ENCODE measurements at places on chromosomes 2 and 18. TPM values are rescaled to one million over a fixed set of nuclear protein-coding genes. Genes with fewer than 3 reads are reported as not detected.

GRCh38 chr2:108194409-108195132 is 45.2 kb upstream of the SULT1C3 start:
- peak; percentile 20 for DNase-seq

GRCh38 chr18:48228841-48229240 is 180.3 kb downstream of the ZBTB7C start:
- DNase-seq = no peak

- no peak for DNase-seq
Observed at GRCh38 chr18:55000529-55000928, 41.3 kb upstream of the CCDC68 start.

GRCh38 chr18:49016648-49017539 is 66.1 kb upstream of the SMAD7 start:
- DNase-seq = no peak

DNA sequence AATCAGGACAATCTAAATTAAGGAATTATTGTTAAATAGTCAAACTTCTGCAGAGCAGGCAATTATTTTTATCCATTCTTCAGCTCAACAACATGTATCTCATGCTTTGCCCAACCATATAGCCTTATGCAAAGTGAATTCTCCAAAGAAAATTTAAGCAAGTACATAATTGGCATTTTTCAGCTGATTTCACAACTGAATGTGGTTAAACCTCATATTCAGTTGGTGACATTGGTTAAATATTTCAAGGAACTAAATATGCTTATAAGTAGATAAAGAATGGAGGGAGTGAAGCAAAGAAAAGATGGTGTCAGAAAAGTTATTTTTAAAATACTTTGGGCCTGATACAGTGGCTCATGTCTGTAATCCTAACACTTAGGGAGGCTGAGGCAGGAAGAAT is 816.2 kb downstream of the NRXN1 start:
- DNase-seq = no peak

DNA sequence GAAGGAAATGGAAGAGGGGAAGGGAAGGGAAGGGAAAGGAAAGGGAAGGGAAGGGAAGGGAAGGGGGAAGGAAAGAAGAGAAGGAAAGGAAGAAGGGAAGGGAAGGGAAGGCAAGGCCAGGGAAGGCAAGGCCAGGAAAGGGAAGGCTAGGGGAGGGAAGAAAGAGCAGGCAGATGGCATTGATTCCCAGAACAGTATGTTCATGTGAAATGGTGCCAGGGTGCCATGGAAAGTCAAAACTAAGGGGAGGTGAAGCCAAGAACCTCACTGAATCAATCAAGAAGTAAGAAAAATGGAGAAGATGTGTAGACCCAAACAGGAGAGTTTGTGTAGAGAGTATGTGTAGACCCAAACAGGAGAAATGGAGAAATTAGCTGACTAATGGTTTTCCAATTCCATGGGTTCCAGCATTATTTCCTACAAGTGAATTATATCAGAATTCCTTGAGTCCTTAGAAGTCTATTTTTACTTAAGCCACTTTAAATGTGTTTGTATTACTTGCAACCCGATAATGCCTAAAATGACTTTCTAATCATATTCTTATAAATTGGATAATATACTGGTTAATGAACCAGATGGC is 367.6 kb downstream of the TXNL1 start:
- DNase-seq = no peak

Gene RUFY4
- 1.1 TPM for total RNA-seq

Gene NCKAP5
- total RNA-seq = not detected

- DNase-seq = no peak
Observed at GRCh38 chr2:97738179-97739019, 25.0 kb downstream of the ZAP70 start.

DNA sequence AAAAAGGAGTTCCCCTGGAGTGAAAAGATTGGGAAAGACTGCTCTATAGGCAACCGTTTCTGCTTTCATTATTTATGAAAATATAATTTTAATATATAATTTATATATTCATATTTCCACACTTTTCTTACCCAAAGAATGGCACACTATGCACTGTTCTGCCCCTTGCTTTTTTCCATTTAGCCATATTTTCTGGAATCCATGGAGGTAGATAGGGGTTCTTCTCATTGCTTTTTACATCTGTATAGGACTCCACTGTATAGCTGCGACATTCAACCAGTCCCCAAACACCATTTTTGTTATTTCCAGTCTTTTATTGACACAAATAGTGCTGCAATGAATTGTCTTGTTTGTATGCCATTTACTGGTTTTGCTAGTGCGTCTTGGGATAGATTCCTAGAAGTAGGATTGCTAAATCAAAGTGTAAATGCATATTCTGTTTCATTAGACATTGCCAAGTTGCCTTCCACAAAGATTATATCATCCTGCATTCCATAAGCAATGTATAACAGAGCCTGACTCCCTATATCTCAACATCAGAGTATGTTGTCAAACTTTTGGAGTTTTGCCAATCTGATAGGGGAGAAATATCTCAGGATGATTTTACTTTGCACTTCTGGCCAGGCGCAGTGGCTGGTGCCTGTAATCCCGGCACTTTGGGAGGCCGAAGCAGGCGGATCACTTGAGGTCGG is 26.6 kb upstream of the TCF7L1 start:
- DNase-seq = no peak

DNA sequence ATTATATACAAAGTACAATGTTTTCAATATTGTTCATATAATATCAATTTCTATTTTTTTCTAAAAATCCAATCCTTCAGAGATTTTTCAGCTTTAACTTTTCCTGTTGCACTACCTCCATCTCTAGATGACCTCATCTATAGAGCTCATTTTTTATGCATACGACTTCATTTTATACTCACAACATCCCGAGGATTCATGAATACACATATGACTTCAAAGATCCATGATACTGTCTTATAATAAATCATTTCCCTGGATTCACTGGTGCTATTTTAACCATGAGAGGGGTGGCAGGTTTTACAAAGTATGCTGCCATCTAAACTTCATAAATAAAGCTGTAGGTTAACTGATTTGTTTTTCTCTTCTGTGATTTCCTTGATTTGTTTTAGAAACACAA is 694.6 kb downstream of the EPHA4 start:
- no peak for DNase-seq

GRCh38 chr2:23940718-23941620 is 706 bp downstream of the UBXN2A start:
- DNase-seq = peak; percentile 56

GRCh38 chr18:39801848-39802247 is 2153.2 kb upstream of the PIK3C3 start:
- no peak for DNase-seq

Gene INPP4A
- total RNA-seq = 52.8 TPM

DNA sequence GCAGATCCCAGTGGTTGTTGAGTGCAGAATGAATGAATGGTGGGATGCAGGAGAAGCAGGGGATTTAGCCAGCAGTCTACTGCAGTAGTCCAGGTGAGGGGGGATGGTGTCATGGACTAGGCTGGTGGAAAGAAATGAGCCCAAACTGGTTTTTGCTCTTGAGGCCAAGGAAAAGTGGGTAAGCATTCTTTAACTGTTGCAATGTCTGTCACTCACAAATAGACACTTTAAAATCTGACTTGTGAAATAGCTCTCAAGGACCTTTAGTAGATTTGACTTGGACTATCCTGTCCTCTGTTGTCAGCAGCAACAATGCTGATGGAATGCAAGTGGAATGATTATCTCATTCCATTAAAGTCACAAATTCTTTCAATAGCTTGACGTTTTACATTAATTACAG is 37.5 kb upstream of the STK17B start:
- DNase-seq = no peak

Gene TMEM198
- 0.54 TPM for total RNA-seq

Gene BMP10
- under 0.01 TPM for total RNA-seq

DNA sequence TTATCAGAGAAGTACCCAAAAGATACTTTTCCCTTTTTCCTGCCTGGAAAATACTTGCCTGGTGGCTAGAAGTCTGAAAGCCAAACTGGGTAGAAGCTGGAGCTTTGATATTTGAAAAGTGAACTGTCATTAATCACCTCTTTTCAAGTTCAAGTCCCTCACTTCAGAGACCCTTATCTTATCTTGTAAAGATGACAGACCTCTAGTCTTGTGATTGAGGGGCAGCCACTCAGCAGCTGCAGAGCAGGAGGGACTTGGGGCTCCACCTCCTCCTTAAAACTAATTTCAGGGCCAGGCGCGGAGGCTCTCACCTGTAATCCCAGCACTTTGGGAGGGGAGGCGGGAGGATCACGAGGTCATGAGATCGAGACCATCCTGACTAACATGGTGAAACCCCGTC is 64.2 kb upstream of the CDCA7 start:
- no peak for DNase-seq
